T-helper 1 cell (primary cell): ENCODE measurements at places on chromosomes 6 and 20.

DNA sequence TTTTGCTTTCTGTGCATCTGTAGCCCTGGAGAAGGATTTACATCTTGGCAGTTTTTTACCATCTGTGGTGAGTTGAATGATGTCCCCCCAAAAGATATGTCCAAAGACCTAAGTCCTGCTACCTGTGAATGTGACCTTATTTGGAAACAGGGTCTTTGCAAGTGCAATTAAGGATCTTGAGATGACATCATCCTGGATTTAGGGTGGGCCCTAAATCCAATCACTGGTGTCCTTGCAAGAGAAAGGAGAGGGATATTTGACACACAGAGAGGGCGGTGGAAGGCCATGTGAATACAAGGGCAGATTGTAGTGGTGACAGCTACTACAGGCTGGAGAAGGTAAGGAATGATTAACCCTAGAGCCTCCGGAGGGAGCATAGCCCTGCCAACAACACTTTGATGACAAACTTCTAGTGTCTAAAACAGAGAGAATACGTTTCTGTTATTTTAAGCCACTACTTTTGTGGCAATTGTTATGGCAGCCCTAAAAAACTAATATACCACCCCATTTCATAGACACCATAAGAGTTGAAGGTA lies 35.1 kb downstream of the MKKS start:
- DNase-seq, result no peak

DNA sequence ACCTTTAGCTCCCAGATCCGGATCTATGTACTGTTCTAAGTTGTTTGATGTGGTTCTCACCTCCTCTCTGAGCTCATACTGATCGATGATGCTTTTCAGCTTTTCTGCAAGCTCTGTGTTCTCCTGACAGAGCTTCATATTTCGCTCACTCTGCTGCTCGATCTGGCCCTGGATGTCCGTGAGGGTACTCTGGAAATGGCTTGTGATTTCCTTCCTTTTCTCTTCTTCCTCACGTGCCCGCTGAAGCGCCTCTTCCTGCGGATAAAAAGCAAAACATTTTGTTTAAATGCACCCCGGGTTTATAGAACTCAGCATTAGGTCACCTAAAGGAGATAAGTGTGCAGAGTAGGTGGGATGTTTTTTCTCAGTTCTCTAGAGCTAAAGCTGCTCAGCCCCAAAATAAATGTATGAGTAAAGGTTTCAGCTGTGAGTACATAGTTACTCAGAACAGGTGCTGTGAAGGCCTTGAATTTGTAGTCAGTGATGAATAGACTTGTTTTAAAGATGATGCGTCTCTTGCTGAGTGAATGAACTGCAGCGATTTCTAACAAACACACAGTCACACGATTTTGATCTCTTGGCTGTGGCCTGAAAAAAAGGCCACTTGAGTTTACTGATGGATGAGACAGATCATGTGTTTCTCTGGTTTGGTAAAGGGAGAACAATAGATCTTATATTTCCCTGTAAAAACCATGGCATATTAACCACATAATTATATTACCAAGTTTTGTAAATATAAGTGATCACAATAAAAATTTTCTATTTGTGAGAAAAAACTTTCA lies 29.1 kb downstream of the TXLNB start:
- no peak for DNase-seq

DNA sequence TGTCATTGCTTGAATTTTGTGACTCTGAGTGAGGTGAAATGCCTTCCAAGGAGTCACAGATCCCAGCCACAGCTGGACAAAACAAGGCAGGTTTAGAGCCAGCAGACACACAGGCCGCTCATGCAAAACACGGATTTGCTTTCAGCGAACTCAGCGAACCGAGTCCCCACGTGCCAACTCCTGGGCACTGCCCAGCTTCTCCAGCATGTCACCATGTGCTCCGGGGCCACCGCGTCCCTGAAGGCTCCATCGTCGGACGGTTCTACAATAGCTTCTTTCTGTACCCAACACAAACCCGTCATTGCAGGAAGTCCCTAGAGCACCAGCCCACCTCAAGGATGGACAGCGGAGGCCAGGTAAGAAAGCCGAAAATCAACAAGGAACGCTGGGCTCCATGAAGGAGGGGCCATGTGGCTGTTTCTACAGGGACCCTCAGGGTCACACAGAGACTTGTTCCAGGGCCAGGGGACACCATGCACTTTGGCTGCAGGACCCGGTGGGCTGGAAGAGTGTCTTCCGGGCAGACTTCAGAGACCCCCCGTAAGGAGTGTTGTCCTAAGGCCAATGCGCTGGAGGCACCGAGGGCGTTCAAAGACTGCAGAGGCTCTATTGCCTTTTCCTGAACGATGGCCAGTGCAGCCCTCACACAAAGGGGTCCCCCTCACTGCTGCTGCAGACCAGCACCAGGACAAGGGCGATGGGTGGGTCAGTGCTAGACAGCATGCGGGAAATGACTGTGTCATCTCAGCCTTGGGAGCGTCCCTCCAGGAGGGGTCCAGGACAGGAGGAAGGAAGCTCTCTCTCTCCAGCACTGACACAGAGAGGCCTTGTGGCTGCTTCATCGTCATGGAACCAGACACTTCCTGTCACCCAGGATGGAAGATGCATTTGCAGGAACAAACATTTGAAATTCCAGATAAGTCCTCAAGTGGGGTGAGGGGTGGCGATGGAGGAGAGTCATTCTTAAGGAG lies 19.8 kb downstream of the DACT2 start:
- DNase-seq, result no peak

- DNase-seq, result no peak
Measured at GRCh38 chr6:14578994-14579393, 461.4 kb downstream of the CD83 start.

- no peak for DNase-seq
Measured at GRCh38 chr6:87287251-87287650, 35.1 kb upstream of the SMIM8 start.
